Activated CD4-positive, CD25-positive, alpha-beta regulatory T cell treated with anti-CD3 and anti-CD28 coated beads, Interleukin-2, amount 50 U/mL, for 24 hours (primary cell): ENCODE measurements at places on chromosomes 3 and 15.

GRCh38 chr3:54960082-54960481 is 32.2 kb upstream of the LRTM1 start:
- no peak for ATAC-seq

GRCh38 chr3:107833043-107833442 is 257.8 kb downstream of the CD47 start:
- ATAC-seq, result no peak

DNA sequence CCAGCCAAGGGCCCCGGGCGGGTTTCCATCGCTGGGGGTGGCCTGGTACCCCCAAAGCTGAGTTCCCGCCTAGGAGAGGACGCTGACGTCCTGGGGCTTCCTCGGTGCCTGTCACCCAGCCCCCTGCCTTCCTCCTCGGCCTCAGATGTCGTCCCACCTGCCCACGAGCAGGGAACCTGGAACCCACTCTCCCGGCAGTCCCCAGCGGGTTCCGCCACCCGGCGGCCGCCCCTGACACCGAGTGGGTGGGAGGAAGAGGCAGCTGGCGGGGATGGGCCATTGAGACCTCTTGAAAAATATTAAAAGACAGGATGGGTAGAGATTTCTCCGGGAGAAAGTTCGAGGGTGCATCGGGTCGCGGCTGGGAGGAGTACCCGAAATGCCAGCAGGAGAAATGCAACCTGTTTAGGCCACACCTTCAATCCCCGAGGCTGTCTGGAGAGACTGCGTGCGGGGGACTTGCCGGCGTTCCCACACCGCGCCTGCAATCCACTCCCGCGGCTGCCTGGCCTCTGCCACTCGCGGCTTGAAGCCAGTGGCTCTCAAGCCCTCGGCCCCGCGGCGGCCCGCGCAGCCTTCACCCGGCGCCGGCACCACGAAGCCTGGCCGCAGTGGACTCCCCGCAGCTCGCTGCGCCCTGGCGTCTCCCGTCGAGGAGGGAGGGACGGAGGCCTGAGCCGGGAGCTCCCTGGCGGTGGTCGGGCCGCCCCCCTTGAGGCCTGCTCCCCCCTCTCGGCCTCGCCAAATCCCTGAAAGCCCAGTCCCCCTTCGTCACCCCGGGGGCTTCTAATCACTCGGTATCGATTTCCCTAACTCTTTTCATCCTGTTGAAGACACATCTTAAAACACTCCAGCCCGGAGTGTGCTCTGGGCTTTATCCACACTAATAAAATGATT is 8.6 kb upstream of the NR2F2 start:
- no peak for ATAC-seq

- no peak for ATAC-seq
Measured at GRCh38 chr15:25730918-25731317, 132.2 kb downstream of the ATP10A start.

- ATAC-seq, result no peak
Measured at GRCh38 chr15:90022905-90023700, 22.0 kb downstream of the ZNF710 start.

GRCh38 chr3:16311960-16312451 is 47.0 kb downstream of the OXNAD1 start:
- ATAC-seq, result peak; percentile 28

- no peak for ATAC-seq
Measured at GRCh38 chr15:89836267-89837133, 21.8 kb upstream of the ANPEP start.

DNA sequence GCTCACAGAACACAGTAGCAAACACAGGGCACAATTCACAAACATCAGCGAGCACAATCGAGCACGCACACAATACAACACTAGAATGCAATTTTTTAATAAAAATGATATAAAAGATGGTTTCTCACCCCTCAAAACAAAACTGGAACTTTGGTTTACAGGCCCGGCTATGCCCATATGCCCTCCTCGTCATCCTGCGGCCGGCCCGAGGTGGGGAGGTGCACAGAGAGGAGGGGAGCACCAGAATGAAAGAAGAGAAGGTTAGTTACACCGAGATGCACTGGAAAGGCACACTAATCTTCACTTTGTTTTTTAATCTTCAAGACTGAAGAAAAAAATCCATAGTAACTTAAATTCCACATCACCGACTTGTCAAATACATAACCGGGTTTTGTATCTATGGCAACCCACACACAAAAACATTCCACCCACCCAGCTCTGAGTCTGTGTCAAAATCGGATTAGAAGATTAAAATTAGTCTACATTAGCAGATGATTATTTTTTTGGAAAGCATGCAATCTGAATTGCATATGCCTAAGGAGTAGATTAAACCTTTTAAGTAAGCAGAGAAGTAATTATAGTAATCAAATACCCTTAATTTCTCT is 196.7 kb upstream of the WNT5A start:
- no peak for ATAC-seq

- ATAC-seq, result no peak
Measured at GRCh38 chr3:111774622-111775021, 84.4 kb upstream of the PHLDB2 start.

- ATAC-seq, result no peak
Measured at GRCh38 chr3:64489361-64490044, 198.3 kb downstream of the ADAMTS9 start.

GRCh38 chr3:100006570-100007271 is 107.6 kb downstream of the FILIP1L start:
- ATAC-seq, result no peak

GRCh38 chr15:78006567-78007205 is 70.8 kb downstream of the TBC1D2B start:
- ATAC-seq, result no peak

- ATAC-seq, result no peak
Measured at GRCh38 chr3:161852744-161853143, 356.1 kb downstream of the OTOL1 start.

- peak; percentile 42 for ATAC-seq
Measured at GRCh38 chr3:44981751-44982150, 5.7 kb downstream of the EXOSC7 start.

DNA sequence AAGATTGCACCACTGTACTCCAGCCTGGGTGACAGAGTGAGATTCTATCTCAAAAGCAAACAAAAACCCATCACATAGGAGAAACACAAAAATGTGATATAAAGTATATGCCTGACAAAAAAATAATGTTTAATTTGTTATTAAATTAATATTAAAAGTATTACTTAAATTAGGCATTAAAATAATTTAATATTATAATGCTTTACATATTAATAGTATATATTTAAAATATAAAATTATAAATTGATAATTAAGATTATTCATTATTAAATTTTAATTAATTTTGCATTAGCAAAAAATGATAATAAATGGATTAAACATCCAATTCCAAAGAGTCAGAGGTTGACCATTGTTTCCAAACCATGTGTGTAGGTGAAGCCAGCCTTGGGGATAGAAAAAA is 22.0 kb upstream of the GABRA5 start:
- no peak for ATAC-seq

GRCh38 chr3:116492379-116492778 is 47.1 kb upstream of the LSAMP start:
- no peak for ATAC-seq

GRCh38 chr15:39247574-39247973 is 333.3 kb upstream of the THBS1 start:
- ATAC-seq, result no peak

DNA sequence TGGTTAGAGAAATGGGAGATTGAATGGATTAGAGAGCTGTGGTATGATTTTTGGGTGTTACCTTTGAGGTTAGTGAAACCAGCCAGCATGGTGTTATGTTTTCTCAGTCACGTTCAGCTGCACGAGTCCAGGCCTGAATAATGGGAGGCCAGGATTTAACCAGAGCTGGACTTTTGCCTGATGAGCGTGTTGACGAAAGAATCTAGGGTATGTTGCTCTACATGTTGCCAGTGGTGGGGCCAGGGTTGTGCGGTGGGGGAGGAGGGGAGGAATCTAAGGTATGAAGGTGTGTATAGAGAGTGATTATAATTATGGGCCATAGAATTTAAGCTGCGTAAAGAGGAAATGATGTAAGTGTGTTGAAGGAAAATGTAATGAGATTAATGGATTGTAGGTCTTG is 22.8 kb downstream of the MINDY2 start:
- ATAC-seq, result no peak

DNA sequence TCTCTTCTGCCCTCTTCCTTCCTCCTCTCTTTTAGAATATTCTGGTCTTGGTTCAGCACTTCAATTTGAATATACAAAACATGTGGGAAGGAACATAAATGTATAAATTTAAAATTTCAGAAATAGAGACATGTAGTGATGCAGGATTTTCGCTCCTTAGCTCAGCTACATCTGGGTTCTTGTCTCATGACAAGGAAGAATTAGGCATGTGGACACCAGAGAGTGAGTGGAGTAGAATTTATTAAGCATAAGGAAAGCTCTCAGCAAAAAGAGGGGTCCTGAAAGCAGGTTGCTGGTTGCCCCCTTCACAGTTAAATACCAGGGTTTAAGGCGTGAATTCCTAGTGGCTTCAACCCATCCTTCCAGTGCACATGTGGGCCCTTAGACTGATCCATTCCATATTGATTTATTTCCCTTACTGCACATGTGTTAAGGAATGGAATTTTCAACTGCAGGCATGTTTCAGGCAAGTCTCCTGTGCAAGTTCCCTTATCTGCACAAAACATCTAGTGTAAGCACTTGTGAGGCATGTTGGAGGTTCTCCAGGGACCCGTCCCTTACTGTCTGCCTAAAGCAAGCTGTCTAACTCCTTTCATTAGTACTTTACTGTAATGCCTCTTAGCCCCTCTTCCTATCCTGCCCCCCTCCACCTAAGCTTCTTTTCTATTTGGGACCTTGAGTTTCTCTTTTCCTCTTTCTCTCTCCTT is 133.2 kb upstream of the STRIT1 start:
- ATAC-seq, result no peak

- ATAC-seq, result no peak
Measured at GRCh38 chr3:141992512-141992911, 116.1 kb downstream of the ATP1B3 start.

DNA sequence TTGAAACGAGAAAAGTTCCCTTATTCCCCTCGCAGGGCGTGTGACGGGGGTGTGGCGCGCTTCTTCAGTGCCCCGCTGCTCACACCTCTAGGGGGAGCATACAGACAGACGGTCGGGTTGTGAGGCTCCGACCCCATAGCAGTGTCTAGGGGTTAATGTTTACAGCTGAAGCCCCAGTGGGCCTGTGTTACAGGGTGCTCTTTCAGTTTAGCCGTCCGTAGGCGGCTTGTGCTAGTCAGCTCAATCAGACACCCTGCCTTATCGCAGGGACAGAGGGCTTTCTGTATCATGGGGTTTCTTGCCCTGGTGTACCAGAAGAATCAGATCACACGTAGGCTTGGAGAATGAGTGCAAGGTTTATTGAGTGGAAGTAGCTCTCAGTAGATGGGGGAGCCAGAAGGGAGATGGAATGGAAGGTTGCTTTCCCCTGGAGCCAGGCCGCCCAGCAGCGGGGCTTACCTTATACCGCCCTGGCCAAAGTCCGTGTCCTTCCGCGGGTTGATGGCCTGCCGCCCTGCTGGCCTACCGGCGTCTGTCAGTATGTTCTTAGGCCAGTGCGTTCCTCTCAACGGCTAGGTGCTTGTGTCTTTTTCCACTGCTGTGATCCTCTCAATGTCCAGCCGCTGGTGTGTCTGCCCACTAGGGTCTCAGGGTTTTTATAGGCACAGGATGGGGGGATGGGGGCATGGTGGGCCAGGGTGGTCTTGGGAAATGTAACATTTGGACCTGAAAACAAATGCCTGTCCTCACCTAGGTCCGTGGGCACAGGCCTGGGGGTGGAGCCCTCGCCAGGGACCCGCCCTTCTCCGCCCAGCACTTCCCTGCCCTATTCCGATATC is 32.2 kb upstream of the ACP3 start:
- no peak for ATAC-seq

DNA sequence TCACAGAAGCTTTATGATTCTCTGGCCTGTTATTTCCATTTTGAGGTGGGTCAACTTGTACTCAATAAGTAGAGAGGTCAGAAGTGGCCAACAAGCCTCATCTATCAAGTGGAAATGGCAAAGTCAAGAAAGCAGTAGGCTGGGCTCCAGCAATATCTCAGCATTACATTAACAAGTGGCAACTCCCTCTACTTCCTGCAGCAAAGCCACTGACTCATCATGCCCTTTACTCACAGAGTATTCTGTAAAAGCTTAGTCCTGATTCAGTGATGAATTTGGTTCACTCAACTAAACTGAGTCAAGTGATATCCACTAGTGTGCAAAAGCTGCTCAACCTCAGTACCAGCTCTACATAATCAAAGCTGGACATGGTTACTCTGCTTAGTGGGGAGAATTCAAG is 954.6 kb downstream of the EPHA3 start:
- no peak for ATAC-seq

- no peak for ATAC-seq
Measured at GRCh38 chr15:66580643-66581042, 14.8 kb upstream of the LCTL start.

- ATAC-seq, result no peak
Measured at GRCh38 chr15:90972133-90972532, 17.4 kb downstream of the RCCD1 start.

DNA sequence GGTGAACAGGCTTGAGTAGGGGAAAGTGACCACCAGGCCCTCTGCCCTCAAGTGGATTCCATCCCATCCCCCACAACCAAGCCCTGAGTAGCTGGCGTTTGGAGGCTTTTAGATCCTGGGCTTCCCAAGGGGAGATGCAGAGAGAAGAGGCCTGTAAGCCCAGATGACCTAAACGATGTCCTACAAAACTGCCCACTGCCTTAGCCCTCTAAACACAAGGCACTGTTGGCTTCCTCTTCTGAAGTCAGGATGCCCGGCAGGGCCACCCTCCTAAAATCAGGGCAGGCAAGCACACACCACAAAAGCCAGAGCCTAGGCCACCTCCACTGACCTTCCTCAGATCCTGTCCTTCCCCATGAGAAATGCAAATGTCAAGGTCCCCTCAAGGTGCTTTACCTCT is 68.6 kb downstream of the ADCY5 start:
- ATAC-seq, result no peak

- no peak for ATAC-seq
Measured at GRCh38 chr15:36479200-36479896, 100.1 kb upstream of the CDIN1 start.

GRCh38 chr3:182686033-182686886 is 107.0 kb upstream of the ATP11B start:
- ATAC-seq, result no peak

GRCh38 chr15:52005748-52006701 is 13.0 kb upstream of the MAPK6 start:
- peak; percentile 93 for ATAC-seq

DNA sequence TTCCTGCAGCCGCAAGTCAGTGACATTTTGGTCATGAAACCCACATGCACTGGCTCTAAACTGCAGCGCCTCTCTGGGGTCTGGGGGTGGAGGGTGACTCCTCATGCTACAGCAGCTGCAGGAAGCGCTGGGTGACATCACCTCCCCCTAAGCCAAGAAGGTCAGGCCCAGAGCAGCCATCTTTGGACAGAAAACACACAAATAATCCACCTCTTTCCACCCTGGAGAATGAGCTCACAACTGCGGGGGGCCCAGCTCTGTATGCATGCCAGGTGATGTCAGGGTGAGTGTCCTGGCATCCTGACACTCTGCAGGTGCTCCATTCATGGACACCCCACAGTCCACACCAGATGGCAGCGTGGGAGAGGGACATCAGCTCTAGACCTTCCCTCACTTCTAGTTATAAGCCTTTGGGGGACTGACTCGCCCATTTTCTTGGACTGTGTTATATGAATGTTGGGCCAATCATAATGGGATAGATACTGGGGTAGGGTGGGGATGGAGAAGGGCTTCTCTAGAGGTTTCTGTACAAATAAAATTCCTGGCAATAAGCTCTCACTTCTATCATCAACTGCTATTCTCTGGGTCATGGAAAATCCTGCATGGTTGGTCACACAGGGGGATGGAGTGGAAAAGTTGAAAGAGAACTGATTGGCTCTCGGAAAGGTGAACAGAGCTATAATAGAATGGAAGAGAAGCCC is 70.7 kb upstream of the THBS1 start:
- ATAC-seq, result no peak
